Tibial nerve (tissue), 4 donors: ENCODE measurements at places on chromosomes 12 and 14. TPM values are rescaled to one million over a fixed set of nuclear protein-coding genes. Genes with fewer than 3 reads are reported as not detected.
A peak's percentile ranks its signal among the peaks of the same experiment; 100 is the strongest.

DNA sequence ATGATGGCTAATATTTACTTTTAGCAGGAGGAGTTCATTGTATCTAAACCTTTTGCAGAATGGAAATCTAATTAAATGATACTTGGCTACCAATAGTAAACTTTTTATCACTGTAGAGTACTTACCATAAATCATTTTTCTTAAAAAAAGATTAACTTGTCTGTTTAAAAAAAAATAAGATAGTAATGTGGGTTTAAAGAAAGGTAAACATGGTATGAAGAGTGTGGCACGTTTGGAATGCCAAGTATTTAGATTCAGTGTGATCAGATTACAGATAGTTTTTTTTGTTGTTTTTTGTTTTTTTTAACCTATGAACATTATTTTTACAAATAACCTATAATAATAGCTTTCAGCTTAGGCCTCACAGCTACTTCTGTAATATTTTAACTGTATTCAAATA lies 25.8 kb downstream of the KTN1 start:
- DNase-seq: no peak

DNA sequence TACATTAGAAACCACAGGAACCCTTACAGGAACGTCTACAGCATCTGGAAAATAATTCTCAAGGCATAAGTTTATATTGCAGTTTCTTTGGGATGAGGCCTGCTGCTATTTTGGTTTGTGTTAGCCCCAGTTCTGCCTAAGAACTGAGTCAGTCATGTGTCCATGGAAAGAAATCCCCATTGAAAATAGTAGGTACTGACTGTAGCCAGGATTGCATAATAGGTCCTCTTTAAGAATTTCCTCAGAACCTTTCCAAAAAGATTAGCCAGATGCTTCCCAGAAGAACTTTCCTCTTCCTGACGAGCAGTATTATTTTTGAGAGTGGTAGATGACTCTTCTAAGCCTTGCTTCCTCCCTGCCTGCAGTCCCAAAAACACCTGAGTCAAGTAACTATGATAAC lies 52.6 kb downstream of the RASSF8 start:
- peak; percentile 28 for DNase-seq

- DNase-seq: no peak
These were observed 6.3 kb upstream of the MAP1LC3B2 start for GRCh38 chr12:116552773-116553373.

DNA sequence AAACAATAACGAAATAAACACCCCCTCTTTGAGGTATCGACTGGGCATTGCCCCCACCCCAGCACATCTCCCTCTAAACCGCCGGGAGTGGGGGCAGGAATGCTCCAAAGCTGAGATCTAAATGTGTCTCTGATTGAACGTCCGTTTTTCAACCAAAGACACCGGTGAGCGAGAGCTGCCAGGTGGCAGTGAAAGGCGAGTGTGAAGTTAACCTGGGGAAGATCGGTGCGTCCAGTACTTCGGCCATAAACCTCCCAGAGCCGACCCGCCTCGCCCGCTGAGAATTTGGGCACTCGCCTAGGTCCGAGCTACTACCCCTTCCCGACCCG lies 625 bp downstream of the ANGEL1 start:
- DNase-seq: no peak

DNA sequence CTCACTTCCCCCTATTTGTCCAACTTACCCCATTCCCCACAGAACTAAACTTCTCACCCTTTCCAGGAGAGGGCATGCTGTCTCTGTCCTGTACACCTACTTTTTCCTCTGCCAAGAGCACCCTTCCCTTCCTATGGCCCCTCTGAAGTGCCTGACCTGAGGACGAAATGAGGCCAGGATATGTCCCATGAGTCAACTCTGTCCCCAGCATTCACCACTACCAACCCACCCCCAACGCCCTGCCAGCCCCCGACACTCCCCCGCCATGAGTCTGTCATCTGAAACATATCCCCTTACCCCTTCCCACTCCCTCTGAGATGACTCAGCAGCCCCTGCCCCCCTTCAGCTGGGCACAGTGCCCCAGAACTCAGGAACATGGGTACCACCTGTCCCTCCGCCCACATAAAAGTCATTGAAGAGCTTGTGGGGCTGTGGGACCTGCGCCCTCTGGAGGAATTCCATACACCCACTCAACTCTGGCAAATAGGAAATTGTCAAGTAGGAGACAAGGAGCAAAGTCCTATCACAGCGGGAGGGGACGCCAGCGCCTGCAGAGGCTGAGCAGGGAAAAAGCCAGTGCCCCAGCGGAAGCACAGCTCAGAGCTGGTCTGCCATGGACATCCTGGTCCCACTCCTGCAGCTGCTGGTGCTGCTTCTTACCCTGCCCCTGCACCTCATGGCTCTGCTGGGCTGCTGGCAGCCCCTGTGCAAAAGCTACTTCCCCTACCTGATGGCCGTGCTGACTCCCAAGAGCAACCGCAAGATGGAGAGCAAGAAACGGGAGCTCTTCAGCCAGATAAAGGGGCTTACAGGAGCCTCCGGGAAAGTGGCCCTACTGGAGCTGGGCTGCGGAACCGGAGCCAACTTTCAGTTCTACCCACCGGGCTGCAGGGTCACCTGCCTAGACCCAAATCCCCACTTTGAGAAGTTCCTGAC lies 26.3 kb downstream of the ITGA7 start:
- DNase-seq: no peak

- no peak for DNase-seq
These were observed 137.5 kb upstream of the RFLNA start for GRCh38 chr12:124157406-124157805.

DNA sequence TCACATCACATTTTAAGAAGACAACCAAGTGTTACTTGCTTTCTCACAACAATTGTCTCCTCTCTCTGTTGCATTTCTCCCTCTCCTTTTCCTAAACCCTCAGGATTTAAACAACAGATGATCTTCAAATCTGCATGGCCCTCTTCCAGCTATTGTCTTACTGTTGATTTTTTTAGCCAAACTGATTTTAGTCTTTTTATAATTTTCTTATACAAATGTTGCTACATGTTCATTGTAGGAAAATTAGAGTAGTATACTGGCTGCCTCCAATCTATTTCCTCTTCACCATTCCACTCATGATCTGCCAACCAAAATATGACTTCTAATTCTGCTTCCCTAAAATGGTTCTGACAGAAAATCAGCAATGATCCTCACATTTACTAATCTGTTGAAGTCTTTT lies 1.4 kb upstream of the KERA start:
- no peak for DNase-seq

DNA sequence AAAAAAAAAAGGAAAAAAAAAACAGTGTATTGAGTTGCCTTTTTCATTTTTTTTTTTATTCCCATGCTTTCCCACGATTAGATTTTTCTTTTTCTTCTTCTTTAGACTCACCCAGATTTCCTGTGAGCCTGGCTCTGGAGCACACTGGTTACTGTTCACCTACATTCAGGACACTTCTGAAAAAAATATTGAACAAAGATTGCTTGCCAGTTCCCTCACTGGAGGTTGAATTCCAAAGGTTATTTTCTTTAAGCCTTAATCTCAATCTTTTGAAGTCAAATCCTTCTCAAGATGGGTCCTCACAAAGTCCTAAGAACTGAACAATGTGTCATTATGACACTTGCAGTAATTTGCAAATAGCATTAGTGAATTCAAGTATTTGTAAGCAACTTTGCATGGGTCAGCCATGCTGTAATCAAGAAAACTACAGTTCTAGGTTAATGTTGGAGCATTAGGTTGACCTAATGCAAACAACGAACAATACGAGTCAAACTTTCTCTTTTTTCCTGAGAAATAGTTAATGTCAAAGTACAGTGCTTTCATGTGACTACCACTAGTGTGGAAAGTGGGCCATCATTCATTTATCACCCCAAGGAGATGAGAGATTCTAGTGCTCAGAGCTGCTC lies 49.2 kb upstream of the DUSP6 start:
- DNase-seq: no peak

GRCh38 chr14:104908303-104908702 lies 16.4 kb upstream of the PLD4 start:
- DNase-seq: no peak

DNA sequence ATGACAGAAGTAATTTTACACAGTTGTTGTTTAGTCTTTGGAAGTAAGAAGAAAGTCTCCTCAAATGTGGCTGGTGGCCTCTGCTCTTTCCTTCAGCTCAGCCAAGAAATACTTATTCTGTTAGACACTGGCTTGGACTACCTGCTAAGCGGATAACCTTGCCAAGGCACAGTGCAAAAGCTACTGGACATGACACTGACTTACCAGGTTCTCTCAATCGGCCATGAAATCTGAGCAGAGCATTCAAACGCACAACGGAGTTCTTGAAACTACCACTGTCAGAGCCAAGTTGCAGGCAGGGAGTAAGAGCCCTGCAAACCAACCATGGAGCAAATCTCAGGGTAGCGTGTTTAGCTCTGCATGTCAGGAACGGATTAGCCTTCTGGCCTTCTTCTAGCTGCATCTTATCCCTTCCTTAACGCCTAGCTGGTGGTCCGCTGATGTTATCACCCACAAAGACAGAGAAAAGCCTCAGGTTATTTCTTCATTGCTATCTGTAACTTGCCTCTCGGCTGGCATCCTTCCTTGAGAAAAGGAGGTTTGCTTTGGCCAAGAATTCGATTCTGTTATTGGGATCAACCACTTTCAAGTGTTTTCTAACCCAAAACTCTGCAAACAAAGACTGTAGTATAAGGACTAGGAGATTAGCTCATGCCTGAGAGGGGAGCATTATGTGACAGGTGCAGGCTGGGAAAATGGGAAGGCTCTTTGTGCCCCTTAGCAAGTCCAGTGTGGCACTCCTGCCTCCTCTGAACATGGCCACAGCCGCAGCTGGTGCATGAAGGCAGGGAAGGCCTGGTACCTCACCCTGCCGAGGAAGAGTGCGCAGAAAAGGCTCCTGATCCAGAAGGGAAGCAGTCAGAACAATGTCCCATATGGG lies 223.4 kb downstream of the GLT1D1 start:
- DNase-seq: no peak

DNA sequence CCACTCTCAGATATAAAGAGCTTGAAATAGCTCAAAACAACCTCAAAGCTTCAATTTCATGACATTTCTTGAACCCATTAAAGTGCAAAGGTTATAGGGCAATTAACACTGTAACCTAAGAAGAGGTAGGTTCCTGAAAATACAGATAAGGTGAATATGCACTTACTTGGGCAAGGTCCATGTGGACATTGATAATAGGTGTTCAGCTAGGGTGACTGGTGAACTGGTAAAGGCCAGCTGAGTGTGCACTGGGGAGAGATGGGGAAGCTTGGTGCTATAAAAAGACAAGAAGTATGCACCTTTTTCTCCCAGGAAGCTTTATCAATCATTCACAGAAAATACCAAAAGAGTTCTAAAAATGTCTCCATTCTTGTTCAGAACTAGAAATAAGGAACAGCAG lies 418.6 kb downstream of the SLC16A7 start:
- DNase-seq: no peak

- no peak for DNase-seq
These were observed 392.9 kb upstream of the FOXG1 start for GRCh38 chr14:28373721-28374120.

- no peak for DNase-seq
These were observed 224.4 kb upstream of the PDZRN4 start for GRCh38 chr12:40963751-40964150.

Gene PRH2
- total RNA-seq: 14.4 TPM

Gene GDF3
- total RNA-seq: not detected

Gene SDR9C7
- total RNA-seq: not detected

Gene TMPRSS12
- not detected for total RNA-seq

Gene VRTN
- not detected for total RNA-seq
